Stimulated activated CD8-positive, alpha-beta memory T cell treated with anti-CD3 and anti-CD28 coated beads, Interleukin-4, amount 100 ng/mL, for 24 hours (primary cell): ENCODE measurements at places on chromosomes 16 and 17.

DNA sequence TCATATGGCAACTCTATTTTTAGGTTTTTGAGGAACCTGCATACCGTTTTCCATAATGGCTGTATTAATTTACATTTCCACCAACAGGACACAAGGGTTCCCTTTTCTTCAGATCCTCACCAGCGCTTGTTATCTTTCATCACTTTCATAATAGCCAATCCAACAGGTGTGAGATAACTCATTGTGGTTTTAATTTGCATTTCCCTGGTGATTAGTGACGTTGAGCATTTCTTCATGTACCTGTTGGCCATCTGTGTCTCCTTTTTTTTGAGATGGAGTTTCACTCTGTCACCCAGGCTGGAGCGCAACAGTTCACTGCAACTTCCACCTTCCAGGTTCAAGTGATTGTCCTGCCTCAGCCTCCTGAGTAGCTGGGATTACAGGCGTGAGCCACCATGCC is 36.2 kb upstream of the ABCC3 start:
- DNase-seq, result no peak

DNA sequence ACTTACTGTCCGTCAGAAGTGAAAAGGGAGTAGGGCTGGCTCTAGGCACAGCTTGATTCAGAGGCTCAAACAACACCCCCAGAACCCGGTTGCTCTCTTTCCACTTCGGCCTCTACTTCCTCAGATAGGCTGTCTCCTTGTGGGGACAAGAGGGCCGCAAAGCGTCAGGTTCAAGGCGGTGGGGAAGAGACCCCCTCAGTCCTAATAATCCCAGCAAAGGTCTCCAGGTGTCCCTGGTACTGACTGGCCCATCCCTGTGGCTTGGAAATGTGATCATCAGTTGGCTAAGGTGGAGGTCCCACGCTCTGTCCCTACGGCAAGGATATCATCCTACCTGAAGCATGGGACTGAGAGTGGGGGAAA is 26.0 kb downstream of the NGFR start:
- DNase-seq, result no peak

DNA sequence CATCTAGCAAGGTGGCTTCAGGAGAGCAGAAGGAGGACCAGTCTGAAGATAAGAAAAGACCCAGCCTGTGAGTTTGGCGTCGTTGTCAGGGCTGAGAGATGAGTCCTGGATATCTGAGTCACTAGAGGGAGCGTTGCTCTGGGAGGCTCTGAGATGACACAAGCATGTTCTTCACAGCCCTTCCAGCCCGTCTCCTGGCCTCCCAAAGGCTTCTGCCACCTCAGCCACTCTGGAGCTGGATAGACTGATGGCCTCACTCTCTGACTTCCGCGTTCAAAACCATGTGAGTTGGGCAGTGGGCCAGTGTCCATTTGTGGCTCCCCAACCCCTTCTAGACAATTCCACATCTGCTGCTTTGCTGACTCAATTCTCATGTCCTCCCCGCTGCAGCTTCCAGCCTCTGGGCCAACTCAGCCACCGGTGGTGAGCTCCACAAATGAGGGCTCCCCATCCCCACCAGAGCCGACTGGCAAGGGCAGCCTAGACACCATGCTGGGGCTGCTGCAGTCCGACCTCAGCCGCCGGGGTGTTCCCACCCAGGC is 2.3 kb downstream of the TGFB1I1 start:
- DNase-seq, result no peak

- DNase-seq, result no peak
Observed at GRCh38 chr16:83271123-83271522, 536.7 kb upstream of the HSBP1 start.

DNA sequence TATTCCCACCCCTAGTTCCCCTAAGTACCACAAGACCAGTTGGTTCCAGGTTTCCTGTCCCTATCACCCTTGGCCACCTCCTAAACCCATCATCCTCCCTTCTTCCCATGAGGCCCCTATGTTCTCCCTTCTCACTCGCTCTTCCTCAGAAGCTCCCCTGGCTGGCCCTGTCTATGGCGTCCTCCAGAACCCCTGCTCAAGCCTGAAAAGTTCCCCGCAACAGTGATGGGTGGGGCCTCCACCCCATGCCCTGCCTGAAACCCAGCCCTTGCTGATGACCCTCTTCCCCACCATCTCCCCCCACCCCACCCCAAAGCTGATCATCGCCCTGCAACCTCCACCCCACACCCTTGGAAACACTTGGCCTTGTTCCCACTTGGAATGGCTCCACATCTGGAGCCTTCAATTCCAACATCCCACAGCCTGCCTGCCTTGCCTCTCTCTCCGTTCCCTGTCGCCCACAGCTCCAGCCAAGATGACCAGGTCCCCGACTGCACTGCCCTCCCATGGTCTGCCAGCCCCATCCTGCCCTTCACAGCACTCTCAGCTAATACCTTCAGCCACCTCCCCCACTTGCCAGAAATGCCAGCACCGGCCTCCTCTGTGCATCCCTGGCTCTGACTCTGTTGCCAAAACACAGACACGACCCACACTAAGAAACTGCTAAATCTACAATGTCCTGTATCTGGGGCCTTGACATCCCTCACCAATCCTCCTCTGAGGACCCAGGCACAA is 10.5 kb downstream of the OSBPL7 start:
- DNase-seq, result no peak

DNA sequence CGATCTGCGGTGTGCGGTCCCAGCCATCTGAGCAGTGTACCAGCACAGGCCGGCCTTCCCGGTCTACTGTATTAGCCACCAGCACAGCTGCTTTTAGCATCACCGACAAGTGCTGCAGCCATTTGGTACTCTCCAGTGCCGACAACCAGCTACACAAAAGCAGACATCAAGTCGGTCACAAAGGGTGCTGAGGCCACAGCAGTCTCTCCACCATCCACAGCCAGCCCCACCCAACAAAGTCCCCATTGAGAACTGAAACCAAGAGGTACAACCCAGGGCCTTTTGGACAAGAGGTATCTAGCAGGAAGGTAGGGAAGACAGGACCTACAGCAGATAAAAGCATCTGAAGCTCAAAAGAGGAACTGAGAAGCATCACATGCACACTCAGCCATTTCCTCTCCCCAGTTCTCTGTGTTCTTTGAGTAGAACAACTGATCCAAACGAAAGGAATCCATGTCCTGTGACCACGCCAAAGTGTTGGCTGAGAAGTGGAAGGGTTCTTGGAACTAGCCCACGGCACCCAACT is 9.5 kb downstream of the MTMR4 start:
- no peak for DNase-seq

DNA sequence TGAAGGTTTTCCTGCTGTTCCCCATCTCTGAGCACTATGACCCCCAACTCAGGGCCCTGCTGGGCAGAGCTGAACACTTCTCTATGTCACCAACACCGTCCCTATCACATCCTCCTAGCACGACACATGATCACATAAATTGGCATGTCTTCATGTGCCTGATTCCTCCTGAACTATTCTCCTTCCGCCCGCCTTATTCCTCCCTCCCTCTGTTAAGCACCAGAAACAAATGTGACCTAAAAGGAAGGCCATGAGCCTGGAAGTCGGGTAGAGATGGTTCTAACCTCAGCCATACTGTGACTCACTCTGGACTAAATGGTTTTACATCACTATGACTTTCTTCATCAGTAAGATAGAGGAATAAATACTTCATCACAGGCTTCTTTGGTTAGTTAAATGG is 80.8 kb upstream of the DYNLRB2 start:
- no peak for DNase-seq

DNA sequence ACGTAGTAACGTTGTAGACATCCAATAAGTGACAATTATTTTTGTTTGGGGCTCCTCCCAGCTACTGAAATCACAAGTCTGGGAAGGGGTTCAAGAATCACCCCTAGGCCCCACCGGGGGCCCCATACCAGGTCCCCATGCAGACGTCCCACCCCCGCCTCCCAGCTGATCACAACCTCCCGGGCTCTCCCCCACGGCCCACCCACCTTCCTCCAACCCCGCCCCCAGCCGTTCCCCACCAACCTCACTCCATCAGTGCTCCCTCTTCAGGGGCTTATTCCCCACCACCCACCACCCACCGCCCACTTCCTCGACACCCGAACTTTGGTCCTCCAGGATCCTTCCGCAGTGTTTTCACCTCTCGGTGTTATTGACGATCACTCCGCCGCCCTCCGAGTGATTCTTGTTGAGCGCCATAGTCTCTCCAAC is 240 bp downstream of the WBP2 start:
- no peak for DNase-seq

DNA sequence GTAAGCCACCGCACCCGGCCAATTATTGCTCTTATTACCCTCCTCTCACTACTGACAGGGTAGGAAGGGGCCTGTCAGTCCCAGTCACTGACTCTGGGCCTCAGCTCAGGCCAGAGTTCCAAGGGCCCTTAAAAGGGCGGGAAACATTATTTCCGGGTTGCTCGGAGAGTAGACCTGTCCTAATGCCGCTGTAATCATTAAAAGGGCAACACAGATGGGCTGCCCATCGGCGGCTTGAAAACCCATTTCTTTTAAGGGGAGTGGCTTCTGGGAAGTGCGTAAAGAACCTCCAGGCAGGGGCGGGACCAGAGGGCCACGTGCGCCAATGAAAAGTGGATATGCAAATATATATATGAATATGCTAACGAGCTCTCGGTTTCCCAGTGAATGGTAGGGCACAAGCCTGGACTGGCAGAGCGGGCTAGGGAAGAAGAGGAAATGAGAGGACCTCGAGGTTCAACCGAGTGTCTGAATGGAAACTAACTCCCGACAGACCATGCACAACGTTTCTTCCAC is 26.6 kb downstream of the PIPOX start:
- no peak for DNase-seq

GRCh38 chr17:75105126-75106080 is 4.4 kb upstream of the ARMC7 start:
- DNase-seq, result no peak

- DNase-seq, result no peak
Observed at GRCh38 chr17:76440751-76441362, 12.1 kb downstream of the UBE2O start.

DNA sequence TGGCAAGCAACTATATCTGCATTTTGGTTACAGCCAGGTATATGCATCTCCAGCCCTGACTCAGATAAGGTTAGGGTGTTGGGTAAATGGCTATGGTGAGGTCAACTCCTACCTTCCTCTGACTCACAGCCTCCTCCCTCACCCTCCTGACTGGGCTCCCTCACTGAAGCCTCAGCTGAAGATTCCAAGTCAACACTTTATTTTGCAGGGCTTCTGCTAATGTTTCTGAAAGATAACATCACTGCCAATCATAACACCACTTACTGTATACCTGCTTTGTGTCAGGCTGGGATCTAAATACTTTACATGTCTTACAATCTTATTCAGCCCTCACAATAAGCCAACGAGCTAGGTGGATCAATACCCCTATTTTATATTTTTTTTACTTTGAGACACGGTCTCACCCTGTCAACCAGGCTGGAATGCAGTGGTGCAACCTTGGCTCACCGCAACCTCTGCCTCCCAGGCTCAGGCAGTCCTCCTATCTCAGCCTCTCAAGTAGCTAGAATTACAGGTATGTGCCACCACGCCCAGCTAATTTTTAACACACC is 47.8 kb upstream of the GCSH start:
- DNase-seq, result no peak

GRCh38 chr17:36808180-36808661 is 129.1 kb upstream of the LHX1 start:
- no peak for DNase-seq

DNA sequence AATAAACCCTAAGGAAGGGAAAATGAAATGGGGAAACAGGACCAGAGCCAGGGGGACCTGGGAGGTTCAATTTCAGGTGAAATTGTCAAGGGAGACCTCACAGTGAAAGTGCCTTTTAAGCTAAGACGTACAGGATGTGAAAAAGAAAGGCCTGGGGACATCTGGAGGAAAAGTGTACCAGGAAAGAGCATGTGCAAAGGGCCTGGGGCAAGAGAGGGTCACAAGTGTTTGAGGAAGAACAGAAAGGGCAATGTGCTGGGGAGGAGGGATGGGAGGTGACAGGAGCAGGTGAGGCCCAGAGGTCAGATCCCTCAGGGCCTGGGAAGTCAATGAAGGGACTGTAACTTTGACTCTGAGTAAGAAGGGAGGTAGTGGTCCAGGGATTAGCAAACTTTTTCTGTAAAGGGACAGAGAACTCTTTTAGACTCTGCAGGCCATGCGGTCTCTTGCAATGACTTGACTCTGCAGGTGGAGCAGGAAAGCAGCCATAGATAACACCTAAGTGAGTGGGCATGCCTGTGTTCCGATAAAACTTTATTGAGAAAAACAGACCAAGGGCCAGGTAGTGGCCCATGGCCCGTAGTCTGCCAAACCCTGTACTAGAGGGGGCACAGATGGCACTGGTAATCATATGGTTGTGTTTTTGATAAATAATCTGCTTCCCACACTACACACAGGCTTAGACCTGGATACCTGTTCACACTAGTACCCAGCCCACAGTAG is 93.8 kb downstream of the LITAF start:
- no peak for DNase-seq

- no peak for DNase-seq
Observed at GRCh38 chr16:14500791-14501190, 129.3 kb downstream of the PARN start.

DNA sequence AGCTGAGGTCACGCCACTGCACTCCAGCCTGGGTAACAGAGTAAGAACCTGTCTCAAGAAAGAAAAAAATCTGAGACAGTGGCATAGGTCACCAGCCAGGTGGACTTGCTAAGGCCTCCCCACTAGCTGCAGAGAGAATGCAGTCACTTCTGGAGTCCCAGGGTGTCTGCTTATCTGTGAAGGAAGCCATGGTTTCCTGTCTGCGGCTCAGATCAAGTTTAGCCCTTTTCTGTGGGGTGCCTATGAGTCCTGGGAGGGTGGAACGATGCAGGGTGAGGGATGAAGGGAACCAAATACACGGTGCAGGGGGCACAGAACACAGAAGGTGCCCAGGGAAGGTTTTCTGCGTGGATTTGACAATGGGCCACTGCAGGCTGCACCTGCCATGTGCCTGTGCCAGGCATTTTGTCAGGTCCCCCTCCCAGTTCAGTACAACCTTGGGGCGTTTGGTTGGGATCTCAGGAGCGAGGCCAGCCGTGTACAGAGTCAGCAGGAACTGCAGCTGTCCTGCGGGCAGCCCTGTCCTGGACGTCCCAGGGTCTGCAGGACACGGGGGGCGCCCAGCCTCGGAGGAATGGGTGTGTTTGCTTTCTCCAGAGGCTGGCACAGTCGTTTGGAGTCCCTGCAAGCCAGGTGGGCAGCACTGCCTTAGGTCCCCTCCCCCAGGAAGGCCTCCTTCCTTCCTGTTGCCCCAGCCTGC is 41.8 kb downstream of the RAB11FIP4 start:
- no peak for DNase-seq
